Activated T-cell treated with anti-CD3 and anti-CD28 coated beads, Interleukin-2, amount 50 U/mL, for 72 hours (primary cell): ENCODE measurements at places on chromosomes 4 and X. TPM values are rescaled to one million over a fixed set of nuclear protein-coding genes. Genes with fewer than 3 reads are reported as not detected.

BEX3 gene
- total RNA-seq, result 17.3 TPM

TBX22 gene
- not detected for total RNA-seq

TMEM35A gene
- total RNA-seq, result not detected

CXCL1 gene
- total RNA-seq, result not detected

LDB2 gene
- total RNA-seq, result not detected

F8A2 gene
- not detected for total RNA-seq

BTK gene
- 1.9 TPM for total RNA-seq

ZNF674 gene
- total RNA-seq, result 3.7 TPM

UBE2K gene
- 84.7 TPM for total RNA-seq

GLUD2 gene
- total RNA-seq, result 0.26 TPM

KLHL15 gene
- total RNA-seq, result 19.9 TPM

SYTL5 gene
- not detected for total RNA-seq

ADH7 gene
- total RNA-seq, result not detected

FRAS1 gene
- 0.10 TPM for total RNA-seq

CDS1 gene
- 0.22 TPM for total RNA-seq

CHRDL1 gene
- not detected for total RNA-seq

GC gene
- total RNA-seq, result not detected

UBL4A gene
- 45.0 TPM for total RNA-seq

ARX gene
- total RNA-seq, result not detected

CDX4 gene
- total RNA-seq, result not detected

G3BP2 gene
- 204 TPM for total RNA-seq

TKTL2 gene
- total RNA-seq, result not detected

MGARP gene
- total RNA-seq, result not detected

TRIM2 gene
- 1.3 TPM for total RNA-seq

PCYT1B gene
- 0.12 TPM for total RNA-seq

TCEAL2 gene
- total RNA-seq, result not detected

RTL5 gene
- total RNA-seq, result 0.74 TPM

FABP2 gene
- not detected for total RNA-seq

NDNF gene
- total RNA-seq, result 0.35 TPM

PPARGC1A gene
- total RNA-seq, result not detected

SMR3B gene
- not detected for total RNA-seq

CCDC120 gene
- total RNA-seq, result 8.7 TPM

ANXA10 gene
- total RNA-seq, result not detected

GPM6B gene
- total RNA-seq, result not detected

PASD1 gene
- not detected for total RNA-seq

TAF7L gene
- not detected for total RNA-seq

KCNE5 gene
- 0.26 TPM for total RNA-seq
